ENCODE measurements at places on chromosomes 7 and 10. TPM values are rescaled to one million over a fixed set of nuclear protein-coding genes. Genes with fewer than 3 reads are reported as not detected.
A peak's percentile ranks its signal among the peaks of the same experiment; 100 is the strongest.

DNA sequence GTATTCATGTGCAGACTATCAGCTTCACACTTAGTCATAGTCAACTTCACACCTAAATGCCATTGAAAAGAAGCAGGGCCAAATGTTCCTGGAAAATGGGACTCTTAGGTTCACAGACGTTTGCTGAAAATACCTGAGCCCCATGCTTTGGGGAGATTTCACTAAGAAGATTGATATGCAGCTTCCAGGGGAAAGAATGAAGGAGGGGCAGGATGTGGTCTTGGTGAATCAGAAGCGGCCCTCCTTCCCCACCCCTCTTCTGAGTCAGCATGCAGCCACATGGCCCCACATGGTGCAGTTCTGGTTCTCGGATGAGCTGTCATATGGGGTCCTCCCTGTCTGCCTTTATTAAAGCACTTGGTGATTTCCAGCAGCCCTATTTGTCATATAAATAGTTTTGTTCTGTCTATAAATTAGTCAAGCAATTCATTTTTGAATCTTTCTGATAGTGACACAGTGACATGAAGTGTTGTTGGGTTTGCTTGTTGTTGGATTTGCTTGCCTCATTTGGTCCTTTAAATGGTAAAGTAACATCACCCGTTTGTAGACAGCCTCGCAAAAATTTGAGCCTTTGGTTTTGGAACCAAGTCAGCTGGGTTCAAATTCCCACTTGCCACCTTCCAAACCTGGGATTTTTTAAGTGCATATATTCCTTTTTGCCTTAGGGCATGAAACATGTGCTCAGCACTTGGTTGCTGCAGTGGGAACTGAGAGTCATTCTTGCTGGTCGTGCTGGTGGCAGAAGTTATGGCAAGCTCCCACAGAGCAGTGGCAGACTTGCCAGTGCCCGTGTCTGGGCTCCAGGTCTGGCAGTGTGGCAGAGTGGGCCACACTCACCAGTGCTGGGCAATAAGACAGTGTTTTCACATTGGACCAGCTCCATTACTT, 68.1 kb upstream of the CDK6 start:
- no peaks in the 10 kb centered on the region for H3K36me3 ChIP-seq
- no peak overlapping the region for H3K27ac ChIP-seq
- H3K4me3 ChIP-seq, result no peak overlapping the region
- DNase-seq, result no peak

SPDYE11 gene
- not detected for total RNA-seq

GRCh38 chr7:70307544-70308106, 709.4 kb downstream of the AUTS2 start:
- no peak overlapping the region for H3K27ac ChIP-seq
- H3K27me3 ChIP-seq, result no peaks in the 10 kb centered on the region
- no peak for DNase-seq

CYP2C19 gene
- not detected for total RNA-seq

- H3K4me3 ChIP-seq, result peak overlapping the region; percentile 72
- peaks cover 14% of the 10 kb centered on the region for H3K4me1 ChIP-seq
- H3K27me3 ChIP-seq, result peaks cover 3% of the 10 kb centered on the region
- no peaks in the 10 kb centered on the region for H3K36me3 ChIP-seq
- no peak overlapping the region for H3K27ac ChIP-seq
- DNase-seq, result no peak
These were observed 866 bp upstream of the SFMBT2 start for GRCh38 chr10:7411671-7412128.

DNA sequence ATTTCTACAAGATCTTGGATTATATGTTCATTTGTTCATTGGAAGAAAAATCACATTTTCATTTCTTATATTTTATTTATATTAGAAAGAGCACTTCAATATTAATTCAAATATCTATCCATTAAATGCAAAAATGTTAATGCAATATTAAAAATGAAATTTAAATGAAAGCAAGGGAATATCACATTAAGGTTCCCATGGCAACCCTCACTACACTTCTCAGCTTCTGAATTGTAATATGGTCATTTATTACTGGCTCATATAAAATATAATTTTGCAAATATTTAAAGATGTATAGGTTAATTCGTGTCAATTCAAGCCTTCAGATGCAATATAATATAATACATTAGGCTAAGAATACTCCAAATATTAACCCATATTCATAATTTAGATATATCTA, 38.8 kb downstream of the XRCC2 start:
- DNase-seq, result no peak
- H3K4me3 ChIP-seq, result no peak overlapping the region
- no peak overlapping the region for H3K27ac ChIP-seq
- no peaks in the 10 kb centered on the region for H3K36me3 ChIP-seq
- no peaks in the 10 kb centered on the region for H3K27me3 ChIP-seq
- H3K4me1 ChIP-seq, result no peaks in the 10 kb centered on the region

GRCh38 chr10:110434489-110435096, 63.1 kb upstream of the DUSP5 start:
- no peak overlapping the region for H3K4me3 ChIP-seq
- no peaks in the 10 kb centered on the region for H3K4me1 ChIP-seq
- no peak overlapping the region for H3K27ac ChIP-seq
- H3K27me3 ChIP-seq, result no peaks in the 10 kb centered on the region

- no peak overlapping the region for H3K27ac ChIP-seq
- no peak overlapping the region for H3K4me3 ChIP-seq
- H3K27me3 ChIP-seq, result no peaks in the 10 kb centered on the region
- no peak for DNase-seq
These were observed 47.5 kb upstream of the ANTXRL start for GRCh38 chr10:46239247-46239646.

DNA sequence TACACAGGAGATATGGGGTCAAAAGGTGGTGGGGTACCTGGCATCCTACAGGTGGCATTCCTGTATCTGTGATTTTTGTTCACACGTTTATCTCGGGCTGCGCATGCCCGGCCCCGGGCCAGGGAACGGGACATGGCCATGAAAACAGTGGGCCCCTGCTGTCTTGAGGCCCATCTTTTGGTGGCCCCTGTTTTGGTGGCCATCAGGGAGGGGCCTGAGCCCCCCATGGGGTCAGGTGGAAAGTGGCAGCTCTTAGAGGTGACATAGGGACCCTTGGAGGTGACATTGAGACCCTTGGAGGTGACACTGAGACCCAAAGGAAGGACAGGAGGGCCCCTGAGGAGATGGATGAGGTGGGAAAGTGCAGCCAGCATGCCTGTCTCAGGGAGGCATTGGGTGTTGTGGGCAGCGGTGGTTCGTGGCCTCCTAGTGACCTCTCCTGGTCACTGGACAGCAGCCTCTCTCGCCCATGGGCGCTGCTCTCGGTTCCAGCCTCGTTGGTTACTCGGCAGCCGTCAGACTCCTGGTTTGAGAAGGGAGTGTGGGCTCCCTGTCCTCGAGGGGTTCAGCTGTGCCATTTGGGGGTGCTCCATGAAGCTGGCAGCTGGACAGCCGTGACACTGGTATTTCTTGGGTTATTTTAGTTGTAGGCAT, 39.9 kb downstream of the INPP5A start:
- H3K27ac ChIP-seq, result no peak overlapping the region
- H3K36me3 ChIP-seq, result no peaks in the 10 kb centered on the region
- no peaks in the 10 kb centered on the region for H3K4me1 ChIP-seq
- H3K4me3 ChIP-seq, result no peak overlapping the region

DNA sequence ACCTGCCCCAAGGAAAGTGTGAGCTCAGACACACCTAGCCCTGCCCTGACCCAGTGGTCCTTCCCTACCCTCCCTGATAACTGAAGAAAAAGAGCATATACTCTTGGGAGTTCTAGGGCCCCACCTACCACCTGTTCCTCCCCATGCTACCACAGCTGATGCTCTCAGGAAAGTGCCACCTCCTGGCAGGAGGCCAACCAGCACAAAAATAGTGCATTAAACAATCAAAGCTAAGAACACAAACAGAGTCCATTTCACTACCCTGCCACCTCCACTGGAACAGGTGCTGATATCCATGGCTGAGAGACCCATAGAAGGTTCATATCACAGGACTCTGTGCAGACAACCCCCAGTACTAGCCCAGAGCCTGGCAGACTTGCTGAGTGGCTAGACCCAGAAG, 288.6 kb upstream of the PHF14 start:
- no peak overlapping the region for H3K27ac ChIP-seq
- no peaks in the 10 kb centered on the region for H3K36me3 ChIP-seq
- H3K4me3 ChIP-seq, result no peak overlapping the region
- H3K4me1 ChIP-seq, result no peaks in the 10 kb centered on the region
- DNase-seq, result no peak

WASHC2C gene
- total RNA-seq, result 38.5 TPM

- no peak overlapping the region for H3K4me3 ChIP-seq
- no peak for DNase-seq
- H3K4me1 ChIP-seq, result no peaks in the 10 kb centered on the region
- no peaks in the 10 kb centered on the region for H3K27me3 ChIP-seq
- H3K27ac ChIP-seq, result no peak overlapping the region
- no peaks in the 10 kb centered on the region for H3K36me3 ChIP-seq
These were observed 25.5 kb upstream of the AMZ1 start for GRCh38 chr7:2662273-2663120.
